ENCODE measurements at places on chromosomes 13 and 19.

DNA sequence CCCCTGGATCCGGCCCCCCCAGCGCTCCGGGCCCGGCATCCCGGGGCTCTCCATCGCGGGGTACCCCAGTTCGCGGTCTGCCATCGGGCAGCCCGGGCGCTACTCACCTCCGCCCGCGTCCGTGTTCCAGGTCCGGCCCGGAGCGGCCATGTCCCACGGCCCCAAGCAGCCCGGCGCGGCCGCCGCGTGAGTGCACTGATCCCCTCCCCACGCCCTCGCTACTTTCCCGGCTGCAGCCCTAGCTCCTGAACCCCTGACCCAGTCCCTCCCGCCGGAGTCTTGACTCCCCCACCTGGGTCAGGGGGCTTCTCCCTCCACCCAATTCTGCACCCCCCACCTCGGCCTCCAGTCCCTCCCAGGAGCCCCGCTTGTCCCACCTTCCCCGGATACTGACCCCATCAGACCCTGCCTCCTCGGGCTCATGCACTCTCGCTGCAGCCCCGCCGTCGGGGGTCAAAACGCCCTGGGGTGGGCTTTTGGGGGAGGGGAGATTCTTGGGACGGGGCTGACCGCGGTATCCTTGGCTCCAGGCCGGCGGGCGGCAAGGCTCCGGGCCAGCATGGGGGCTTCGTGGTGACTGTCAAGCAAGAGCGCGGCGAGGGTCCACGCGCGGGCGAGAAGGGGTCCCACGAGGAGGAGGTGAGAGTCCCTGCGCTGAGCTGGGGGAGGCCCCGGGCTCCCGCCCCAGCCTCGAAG, 566 bp downstream of the HMG20B start:
- peak; percentile 73 for DNase-seq

- DNase-seq: no peak
Measured at GRCh38 chr13:24124789-24125476, 35.6 kb upstream of the SPATA13 start.

DNA sequence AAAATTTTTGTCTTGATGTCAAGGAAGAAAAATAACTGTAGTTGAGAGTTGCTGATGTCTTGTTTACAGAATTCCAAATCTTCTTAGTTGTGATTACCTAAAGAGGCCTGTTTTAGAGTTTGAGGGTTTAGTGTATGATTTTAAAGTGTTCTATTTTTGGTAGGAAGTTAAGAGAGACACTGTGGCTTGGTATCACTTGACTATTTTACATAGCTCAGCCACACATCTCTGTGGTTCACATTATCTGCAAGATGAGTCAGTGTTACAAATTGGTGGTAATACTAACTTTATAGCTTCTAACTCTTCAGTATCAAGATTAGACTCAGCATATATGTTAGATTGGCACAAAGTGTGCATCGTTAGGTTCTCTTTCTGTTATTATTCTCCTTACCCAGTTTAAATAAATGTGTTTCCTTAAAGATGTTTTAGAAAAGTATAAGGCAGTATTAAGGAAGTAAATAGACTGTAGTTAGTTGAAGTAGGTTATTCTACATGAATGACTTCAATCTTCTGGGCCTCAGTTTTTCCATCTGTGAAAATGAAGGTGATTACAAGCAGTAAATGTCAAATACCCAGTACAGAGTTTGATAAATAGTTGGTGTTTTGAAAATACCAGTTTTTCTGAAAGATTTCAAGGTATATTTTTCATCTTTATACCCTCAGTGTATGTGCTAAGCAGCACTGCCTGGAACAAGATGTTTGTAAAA, 33.4 kb downstream of the COG6 start:
- no peak for DNase-seq

GRCh38 chr13:68727798-68728197, 1379.8 kb upstream of the ATXN8OS start:
- no peak for DNase-seq

- no peak for DNase-seq
Measured at GRCh38 chr13:27830010-27830409, 37.7 kb downstream of the GSX1 start.

- DNase-seq: no peak
Measured at GRCh38 chr13:112761701-112762689, 72.2 kb downstream of the ATP11A start.

DNA sequence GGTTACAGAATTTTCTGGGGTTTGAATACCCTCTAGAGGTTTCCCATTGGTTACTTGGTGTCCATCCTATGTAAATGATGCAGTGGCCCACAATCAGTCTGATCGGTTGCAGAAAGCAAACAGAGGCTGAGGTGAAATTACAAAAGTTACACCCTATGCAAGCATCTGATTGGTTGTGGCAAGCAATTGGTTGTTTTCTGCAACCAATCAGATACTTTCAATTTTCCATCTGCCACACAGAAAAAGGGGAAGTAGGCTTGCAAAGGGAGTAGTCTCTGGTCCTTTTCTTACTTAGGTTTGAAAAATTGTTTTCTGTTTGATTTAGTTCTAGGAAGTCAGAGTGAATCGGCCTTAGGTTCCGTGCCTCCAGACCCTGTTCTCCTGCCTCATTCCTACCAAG, 93.1 kb downstream of the WTIP start:
- no peak for DNase-seq

DNA sequence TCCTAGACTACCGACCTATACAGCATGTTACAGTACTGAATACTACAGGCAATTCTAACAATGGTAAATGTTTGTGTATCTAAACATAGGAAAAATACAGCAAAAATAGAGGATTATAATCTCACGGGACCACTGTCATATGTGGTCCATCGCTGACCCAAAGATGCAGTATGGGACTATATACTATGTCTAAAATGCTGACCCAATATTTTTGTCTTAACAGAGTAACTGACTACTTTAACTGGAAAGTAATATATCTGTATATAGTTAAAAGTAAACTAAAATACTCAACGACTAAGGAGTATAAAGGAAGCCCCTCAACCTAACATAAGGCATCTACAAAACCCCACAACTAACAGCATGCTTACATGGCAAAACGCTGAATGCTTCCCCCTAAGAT, 4.4 kb upstream of the TMEM86B start:
- no peak for DNase-seq

GRCh38 chr19:13909430-13909829, 3.4 kb downstream of the CC2D1A start:
- DNase-seq: no peak

DNA sequence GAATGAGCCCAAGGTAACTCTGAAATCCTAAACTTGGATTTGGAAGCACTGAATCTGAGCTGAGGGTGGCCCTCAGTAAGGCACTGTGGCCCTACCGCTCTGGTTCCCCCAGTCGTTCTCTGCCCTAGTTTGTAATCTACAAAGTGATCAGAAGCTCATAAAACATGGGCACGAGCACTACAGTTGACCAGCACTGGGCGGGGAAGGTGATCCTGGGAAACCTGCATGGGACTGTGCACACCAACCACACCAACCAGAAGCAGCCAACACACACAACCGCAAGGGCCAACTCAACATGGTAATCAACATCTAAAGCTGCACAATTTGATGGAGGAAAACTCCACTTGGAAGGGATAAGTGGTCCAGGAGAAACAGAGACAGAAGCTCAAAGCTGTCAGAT, 22.9 kb downstream of the SLC7A1 start:
- no peak for DNase-seq

DNA sequence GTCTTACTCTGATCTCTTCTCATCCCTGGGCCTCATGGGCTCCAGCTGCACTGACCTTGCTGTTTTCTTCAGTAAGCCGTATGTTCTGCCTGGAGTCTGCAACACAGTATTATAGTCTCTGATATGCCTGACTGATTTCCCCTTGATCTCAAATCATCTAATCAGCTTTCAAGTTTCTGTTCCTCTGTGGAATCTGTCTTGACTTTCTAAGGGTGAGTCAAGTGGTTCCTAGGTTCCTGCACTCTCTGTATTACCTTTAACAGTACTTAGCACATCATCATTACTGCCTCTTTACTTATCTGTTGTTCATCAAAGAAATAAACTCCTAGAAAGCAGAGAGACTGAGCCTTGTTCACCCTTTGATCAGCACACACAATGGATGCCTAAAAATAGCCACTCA, 350.7 kb downstream of the LMO7 start:
- no peak for DNase-seq

DNA sequence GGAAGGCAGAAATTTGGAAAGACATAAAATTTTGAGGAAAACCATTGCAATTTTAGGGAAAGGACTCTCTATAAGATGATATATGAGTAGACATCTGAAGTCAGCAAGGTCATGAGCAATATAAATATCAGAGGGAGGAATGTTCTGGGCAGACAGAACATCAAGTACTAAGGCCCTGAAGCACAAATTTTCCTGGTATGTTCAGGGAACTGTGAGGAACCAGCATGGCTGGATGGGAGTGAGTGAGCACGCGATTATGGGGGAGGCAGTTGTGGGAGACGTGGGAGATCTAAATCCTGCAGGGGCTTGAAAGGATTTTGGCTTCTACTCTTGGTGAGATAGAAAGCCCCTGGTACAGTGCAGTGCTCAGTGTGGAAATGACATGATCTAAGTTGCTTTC, 112.0 kb downstream of the TBC1D4 start:
- no peak for DNase-seq

- DNase-seq: no peak
Measured at GRCh38 chr13:63010072-63010658, 1594.5 kb upstream of the PCDH20 start.

DNA sequence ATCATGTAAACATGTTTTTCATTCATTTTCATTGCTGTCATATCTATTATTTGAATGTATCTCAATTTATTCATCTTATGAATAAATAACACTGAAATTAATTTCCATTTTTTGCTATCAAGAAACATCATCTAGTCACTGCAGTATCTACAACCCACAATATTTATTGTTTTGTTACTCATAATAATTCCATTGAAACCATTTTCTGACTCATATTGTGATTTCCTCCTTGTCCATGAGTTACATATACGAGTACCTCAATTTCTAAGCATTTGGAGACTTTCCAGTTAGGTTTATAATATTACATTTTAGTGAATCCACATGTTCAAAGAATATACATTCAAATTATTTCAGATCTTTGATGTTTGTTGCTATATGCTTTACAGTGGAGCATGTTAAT, 1524.0 kb downstream of the SLITRK1 start:
- no peak for DNase-seq

DNA sequence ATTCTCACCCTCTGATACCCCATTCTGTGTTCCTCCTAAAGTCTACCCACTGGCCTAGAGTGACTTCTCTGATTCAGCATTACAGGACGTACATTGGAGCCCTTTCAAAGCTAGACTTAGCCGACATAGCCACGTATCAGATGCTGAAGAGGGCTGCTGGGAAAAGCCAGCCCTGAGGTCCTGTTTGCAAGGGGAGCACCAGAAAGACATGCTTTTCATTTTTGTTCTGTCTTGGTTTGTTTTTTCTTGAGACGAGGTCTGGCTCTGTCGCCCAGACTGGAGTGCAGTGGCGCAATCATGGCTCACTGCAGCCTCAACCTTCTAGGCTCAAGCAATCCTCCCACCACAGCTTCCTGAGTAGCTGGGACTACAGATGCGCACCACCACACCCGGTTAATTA, 6.3 kb upstream of the ZSWIM4 start:
- no peak for DNase-seq

DNA sequence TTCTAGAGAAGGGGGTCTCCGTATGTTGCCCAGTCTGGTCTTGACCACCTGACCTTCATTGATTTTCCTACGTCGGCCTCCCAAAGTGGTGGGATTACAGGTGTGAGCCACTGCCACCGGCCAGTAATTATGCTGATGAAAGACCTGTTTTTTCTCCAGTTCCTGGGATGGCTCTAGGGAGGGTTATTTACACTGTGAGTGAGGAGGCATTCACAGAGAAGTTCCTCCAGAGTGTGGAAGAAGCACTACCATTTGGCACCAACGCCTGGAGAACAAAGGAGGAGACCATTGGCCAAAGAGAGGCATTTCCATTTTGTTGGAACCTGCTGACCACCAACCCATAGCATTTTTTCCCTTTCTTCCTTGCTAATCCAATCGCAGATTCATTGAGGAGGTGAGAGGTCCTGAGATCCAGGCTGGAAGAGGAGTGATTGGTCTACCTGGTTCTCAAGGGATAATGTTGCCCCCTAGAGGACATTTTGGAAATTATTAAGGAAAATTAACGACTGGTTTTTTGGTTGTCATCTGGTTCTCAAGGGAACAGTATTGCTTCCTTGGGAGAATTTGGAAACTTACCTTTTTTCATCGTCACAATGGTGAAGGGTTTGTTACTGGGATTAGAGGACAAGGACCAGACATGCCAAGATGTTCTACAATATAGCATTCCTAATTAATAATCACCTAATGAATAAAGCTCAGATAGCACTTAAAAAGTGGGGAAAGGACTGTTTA, 5.5 kb upstream of the SAE1 start:
- no peak for DNase-seq

DNA sequence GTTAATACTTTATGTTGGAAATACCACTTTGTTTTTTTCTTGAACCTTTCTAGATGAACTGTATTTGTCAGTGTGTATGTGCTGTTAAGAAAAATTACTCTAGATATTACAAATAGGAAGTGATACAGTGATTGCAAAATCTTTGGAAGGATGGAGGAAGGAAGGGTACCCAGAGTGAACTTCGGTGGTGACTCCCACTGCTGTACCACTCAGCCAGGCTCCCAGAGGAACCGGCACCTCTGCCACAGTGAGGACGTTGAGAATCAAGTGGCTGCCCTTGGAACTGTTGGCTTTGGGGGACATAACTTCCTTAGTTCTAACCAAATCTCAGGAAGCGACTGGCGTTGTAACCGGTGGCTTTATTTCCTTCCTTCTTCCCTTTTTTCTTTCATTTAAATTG, 184.7 kb downstream of the PCCA start:
- DNase-seq: no peak

- no peak for DNase-seq
Measured at GRCh38 chr19:38989066-38989605, 13.6 kb upstream of the FBXO17 start.

DNA sequence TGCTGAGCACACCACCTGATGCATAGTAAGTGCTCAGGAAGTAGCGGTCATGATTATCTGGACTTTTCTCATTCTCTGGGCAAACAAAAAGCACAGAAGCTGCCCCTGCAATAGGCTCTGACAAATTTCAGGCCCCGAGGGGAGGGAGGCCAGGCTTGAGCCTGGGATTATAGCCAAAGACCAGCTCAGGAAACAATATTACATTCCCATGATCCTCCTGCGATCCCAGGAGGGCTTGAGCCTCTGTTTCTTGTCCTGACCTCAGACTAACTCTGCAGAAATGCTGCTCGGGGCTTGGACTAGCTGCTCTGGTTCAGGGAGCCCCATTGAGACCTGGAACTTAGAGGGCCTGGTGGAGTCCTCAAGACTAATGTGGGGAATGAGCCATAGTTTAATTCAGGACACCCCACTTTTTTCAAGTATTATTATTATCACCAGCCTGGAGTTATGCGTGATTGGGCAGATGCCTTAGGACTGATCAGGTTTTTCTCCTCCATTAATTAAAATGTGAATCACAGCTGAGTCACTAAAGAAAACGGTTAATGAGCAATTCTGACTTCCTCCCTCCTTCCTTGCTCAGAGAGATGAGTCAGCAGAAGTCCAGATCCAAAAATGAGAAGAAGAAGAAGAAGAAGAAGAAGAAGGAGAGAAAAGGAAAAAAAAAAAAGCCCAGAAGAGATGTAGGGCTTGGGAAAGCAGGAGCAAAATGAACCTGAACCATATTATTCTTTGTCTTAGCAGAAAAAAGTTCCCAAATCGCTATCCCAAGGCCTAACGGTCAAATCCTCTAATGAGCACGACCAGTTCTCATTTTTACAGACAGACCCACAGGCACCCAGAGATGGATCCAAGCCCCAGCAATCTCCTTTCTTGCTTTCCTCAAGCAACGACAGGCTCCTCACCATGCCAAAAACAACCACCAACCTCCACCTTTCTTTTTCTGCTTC, 107.2 kb downstream of the CACNA1A start:
- DNase-seq: no peak

All from H1 (cell line).